ENCODE measurements at places on chromosomes 6 and 20. TPM values are rescaled to one million over a fixed set of nuclear protein-coding genes. Genes with fewer than 3 reads are reported as not detected.

- DNase-seq: no peak
Observed at GRCh38 chr20:39563349-39563748, 601.2 kb downstream of the DHX35 start.

DNA sequence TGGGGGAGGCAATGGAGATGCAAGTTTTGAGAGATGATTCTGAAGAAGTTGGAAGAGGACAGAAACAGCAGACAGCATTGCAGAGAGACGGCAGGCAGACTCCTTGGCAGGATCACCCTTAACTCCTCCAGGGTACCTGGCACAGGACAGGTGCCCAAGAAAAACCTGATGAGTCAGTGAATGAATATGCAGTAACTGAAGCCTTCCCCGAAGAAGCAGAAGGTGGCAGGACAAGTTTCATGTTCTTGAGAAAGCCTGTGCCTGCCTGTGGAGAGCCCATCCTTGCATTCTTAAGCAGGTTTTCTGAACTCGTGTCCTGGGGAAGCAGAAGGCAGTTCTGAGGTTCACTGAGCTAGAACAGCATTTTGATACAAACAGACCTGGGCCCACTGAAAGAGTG, 79.6 kb upstream of the SASH1 start:
- no peak for DNase-seq

DNA sequence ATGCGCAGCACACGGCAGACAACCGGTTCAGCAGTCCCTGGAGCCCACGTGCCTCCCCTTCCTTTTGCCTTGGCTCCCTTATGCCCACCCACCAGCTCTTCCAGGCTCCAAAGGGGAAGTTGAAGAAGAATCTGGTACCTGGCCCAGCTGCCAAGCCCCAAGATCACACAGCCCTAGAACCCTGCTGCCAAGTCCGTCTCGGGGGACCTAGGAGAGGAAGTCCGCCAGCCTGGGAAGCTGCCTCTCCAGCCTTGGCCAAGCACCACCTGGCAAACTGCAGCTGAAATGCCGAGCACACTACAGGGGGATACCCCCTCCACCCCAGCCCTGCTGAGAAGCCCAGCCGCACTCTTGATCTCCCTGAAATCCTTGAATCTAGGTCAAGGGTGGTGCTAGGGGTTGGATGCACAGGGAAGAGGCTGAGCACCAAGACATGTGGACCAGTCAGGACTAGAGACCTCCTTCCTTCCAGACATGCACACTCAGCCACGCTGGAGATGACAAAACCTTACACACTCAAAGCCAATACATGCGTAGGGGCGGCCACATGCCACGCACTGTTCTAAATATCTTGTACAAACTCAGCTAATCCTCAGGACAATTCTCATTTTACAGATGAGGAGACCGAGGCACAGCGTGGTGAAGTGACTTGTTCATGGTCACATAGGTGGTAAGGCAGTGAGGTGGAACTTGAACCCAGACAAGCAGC, 124.1 kb downstream of the PREX1 start:
- no peak for DNase-seq

The IPCEF1 gene
- total RNA-seq: not detected

The TENT5A gene
- total RNA-seq: 17.6 TPM

The JAG1 gene
- total RNA-seq: 6.2 TPM

The DEFB119 gene
- total RNA-seq: not detected

Data from LHCN-M2 (cell line).